LoVo (cell line): ENCODE measurements at places on chromosomes 4 and X.
A peak's percentile ranks its signal among the peaks of the same experiment; 100 is the strongest.

DNA sequence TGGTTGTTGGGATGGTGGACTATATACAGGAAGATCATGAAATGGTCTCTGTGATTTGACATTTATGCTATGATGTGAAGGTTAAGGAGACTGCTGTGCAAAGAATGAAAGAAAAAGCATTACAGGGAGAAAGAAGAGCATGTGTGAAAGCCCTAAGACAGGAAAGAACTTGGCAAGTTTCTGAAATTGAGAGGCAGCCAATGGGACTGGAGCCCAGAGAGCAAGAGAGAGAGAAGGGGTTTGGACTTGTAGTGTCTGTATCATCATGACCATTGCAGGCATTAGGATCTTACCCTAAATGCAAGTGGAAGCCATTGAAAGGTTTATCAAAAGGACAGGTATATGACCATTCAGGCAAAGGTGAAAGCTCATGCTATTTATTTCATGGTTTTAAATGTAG is 147.1 kb downstream of the NAA11 start:
- DNase-seq = no peak

GRCh38 chr4:17557880-17558279 is 19.1 kb upstream of the LAP3 start:
- no peak for DNase-seq

GRCh38 chr4:40333921-40334352 is 1.2 kb upstream of the CHRNA9 start:
- peak; percentile 47 for DNase-seq

DNA sequence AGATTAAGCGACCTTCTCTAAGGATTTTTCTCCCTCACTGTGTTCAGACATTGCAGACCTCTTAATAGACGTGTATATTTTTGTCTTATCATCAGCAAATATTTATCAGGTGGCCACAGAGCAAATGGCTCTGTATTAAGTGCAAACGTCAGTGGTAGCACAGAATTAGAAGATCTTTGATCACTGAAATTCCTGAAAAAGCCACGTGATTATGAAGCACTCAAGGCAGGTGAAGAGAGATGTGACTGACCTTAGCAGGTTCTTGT is 105.9 kb upstream of the TBC1D9 start:
- no peak for DNase-seq

- DNase-seq = no peak
Measured at GRCh38 chr4:5144384-5144783, 93.1 kb downstream of the STK32B start.

GRCh38 chr4:3070709-3071500 is 3.4 kb downstream of the HTT-AS start:
- DNase-seq = no peak

GRCh38 chr4:185005219-185005819 is 13.0 kb upstream of the HELT start:
- peak; percentile 79 for DNase-seq
